GM12865 (cell line): ENCODE measurements at places on chromosomes 6 and 20.

DNA sequence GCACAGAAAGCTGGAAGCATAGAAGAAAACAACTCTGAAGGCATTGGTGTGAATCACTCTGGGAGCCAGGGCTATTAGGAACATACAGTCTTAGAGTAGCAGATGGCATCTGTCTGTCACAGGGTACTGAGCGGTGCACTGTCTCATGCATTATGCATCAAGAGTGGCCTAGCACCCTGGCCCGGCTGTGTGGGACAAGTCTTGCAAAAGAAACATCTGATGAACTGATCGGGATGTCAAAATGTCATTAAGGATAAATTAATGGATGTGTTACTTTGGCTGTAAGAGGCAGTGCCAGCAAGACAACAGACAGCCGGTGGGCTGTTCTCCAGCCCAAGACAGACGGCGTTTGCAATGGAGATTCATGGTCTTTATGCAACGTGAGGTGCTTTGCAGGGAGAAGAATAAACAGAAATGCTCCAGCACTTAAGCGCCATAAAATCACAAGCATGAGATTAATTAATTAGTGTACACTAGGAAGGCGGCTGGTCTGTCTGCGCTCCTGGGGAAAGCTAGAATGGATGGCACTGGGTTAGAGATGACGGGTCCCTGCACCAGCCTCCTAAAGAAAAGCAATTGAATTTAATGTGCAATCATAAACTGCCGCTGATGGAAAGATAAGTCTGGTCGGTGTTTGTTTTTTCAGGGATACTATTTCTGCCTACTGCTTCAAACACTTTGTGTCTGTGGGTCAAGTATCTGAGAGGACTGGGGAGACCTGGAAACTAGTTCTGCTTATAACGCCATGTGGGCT is 600.6 kb upstream of the CHD6 start:
- DNase-seq: no peak

- DNase-seq: no peak
Observed at GRCh38 chr6:100473182-100473581, 8.5 kb upstream of the SIM1 start.

GRCh38 chr6:149471801-149472200 is 13.0 kb downstream of the ZC3H12D start:
- peak; percentile 79 for DNase-seq

GRCh38 chr6:52400313-52401041 is 19.7 kb upstream of the EFHC1 start:
- DNase-seq: no peak
